KG1 (cell line): ENCODE measurements at places on chromosomes 6 and 20.

DNA sequence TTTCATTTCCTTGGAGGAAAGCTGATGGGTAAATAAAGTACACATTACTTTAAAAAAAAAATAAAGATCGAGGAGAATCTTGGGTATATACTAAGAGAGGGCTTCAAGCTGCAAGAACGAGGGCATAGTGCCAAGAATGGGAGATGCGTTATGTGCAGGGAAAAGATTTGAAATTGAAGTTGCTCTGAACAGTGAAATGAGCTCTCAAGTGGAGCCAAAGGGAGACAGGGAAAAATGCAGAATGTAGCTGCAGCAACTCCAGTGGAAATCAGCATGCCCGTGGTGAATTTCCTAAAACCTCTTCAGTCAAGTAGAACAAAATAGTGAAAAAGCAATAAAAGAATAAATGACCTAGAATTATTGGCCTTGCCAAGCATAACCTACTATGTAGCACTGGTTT, 11.4 kb upstream of the COL9A1 start:
- DNase-seq: no peak

- DNase-seq: peak; percentile 50
Measured at GRCh38 chr20:22716821-22717351, 132.5 kb upstream of the FOXA2 start.

DNA sequence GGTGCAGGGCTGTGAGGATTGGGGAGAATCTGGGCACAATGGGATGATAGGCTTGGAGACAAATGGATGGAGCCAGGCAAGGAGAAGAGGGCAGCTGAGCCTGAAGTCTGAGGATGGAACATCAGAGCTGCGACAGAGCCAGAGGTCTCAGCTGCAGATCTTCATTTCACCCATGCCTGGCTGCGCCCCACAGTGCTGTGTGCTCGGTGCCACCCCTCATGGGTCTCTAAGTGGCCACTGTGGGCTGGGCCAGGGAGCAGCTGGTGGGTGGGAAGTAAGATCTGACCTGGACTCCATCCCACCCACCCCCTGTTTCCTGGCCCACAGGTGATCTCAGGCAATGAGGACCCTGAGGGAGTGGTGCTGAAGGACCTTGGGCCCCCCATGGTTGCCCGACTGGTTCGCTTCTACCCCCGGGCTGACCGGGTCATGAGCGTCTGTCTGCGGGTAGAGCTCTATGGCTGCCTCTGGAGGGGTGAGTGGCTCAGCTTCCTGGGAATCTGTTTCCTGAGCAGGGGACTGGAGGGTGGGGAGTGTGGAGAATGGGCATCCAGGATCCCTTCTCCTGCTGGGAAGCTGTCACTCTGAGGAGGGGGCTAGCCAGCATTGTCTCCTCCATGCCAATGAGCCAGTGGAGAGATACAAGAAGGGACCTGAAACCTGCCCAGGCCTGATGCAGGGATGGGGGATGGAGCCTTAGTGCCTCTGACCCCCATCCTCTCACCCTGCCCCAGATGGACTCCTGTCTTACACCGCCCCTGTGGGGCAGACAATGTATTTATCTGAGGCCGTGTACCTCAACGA, 6.5 kb downstream of the DDR1 start:
- no peak for DNase-seq

- no peak for DNase-seq
Measured at GRCh38 chr6:112338166-112338709, 8.9 kb upstream of the RFPL4B start.

DNA sequence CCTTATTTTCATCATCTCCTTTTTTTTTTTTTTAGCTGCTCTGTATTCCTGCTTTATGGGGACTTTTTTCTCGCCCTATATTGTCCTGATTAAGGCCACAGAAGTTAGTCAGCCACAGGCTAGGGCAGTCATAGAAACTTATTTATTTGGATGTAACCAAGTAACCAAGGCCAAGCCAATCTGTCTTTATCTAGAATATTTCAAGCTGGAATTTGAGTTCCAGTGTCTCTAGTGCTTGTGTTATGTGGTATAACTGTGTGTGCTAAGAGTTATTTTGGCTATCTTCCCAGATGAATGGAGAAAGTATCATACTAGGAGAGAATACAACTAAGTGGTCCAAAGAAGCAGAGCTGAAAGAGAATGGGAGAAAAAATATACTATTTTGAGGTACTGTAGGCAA, 751.5 kb downstream of the CBLN4 start:
- no peak for DNase-seq

GRCh38 chr6:154292855-154293519, 63.6 kb downstream of the IPCEF1 start:
- DNase-seq: no peak

GRCh38 chr20:45792317-45793118, 764 bp downstream of the DNTTIP1 start:
- DNase-seq: no peak

- DNase-seq: no peak
Measured at GRCh38 chr6:13046084-13046483, 282.3 kb downstream of the TBC1D7 start.

DNA sequence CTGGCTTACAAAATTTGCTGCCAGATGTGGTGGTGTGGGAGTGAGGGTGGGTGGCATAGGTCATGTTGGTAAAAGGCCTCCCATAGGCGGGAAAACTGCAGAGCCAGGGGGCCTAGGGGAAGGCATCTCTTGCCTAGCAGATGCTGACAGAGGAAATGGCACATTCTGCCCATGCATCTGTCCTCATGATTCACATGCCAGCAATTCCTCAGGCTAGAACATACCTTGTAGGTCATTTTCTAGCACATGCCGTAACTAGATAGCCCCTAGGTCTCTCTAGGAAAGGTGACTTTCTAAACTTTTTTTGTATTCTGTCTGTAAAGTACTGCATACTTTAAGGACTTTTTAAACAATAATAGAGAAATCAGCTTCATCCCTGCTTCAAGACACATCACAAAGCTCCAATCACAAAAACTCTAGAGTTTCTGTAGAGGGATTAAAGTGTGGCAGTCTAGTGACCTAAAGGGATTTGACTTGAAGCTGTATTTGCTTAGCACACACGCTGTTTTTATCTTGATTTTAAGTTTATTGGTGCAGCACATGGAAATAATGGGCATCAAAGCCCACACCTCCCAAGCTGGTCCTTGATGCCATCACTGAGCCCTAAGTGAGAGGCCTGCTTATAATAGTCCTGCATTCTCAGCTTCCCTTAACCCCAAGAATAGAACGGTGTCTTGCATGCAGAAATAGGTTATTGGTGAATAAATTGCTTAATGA, 55.2 kb downstream of the ANKEF1 start:
- DNase-seq: no peak

GRCh38 chr20:22288957-22289356, 295.4 kb downstream of the FOXA2 start:
- no peak for DNase-seq

GRCh38 chr20:6231556-6231955, 108.7 kb upstream of the FERMT1 start:
- DNase-seq: no peak

DNA sequence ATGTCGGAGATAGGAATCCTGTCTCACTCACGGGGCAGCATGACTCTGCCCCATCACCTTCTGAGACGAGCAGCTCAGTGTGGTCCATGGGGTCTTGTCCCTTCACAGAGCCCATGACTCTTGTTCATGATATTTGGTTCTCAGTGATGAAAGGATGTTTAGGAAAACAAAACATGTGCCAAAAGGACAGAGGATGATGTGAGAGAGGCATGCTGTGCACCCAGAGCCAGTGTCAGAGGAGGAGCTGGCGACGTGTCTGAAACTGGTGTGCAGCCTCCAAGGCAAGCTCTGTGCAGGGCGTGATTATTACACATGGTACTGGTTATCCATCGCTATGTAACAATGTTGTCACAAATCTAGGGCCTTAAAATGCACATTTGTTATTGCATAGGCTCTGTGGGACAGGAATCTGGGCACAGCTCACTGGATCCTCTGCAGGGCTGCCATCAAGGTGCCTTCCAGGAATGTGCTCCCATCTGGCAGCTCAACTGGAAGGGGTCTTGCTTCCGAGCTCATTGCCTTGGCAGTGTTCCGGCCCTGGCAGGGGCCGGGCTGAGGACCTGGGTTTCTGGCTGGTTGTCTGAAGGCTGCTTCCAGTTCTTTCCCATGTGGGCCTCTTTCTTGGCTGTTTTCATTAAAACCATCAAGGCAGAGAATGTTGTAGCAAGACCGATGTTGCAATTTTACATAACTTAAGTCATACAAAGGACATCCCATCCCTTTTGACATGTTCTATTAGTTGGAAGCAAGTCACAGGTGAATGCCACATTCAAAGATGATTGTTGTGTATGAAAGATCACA, 175.4 kb downstream of the ERMARD start:
- DNase-seq: no peak

- DNase-seq: no peak
Measured at GRCh38 chr6:44914141-44914540, 414.0 kb upstream of the RUNX2 start.

GRCh38 chr20:51444467-51444866, 98.1 kb downstream of the NFATC2 start:
- DNase-seq: no peak
